ENCODE measurements at places on chromosomes 16 and 17. TPM values are rescaled to one million over a fixed set of nuclear protein-coding genes. Genes with fewer than 3 reads are reported as not detected.

- H3K36me3 ChIP-seq, result no peaks in the 10 kb centered on the region
- DNase-seq, result no peak
- H3K4me3 ChIP-seq, result no peak overlapping the region
- no peak overlapping the region for H3K27ac ChIP-seq
Measured at GRCh38 chr17:21132428-21132827, 5.7 kb downstream of the DHRS7B start.

DNA sequence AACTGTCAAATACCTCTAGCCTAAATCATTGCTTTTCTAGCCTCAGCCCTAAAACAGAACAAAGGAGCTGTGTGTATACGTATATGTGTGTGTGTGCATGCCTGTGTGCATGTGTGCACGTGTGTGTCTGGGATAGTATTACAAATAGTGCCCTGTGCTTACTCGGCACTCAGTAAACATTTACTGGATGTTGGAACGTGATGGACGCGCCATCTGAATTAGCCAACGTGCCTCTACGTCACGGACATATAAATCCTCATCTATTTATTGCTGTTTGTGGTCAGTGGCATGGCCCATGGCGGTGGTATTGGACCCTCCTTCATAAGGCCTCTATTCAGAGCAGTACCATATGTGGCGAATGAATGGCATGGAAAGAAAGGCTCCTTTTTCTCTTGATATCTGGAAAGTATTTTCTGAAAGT is 37.5 kb downstream of the WWP2 start:
- H3K27ac ChIP-seq, result no peak overlapping the region
- H3K36me3 ChIP-seq, result peaks cover 10% of the 10 kb centered on the region
- H3K27me3 ChIP-seq, result no peaks in the 10 kb centered on the region
- DNase-seq, result no peak
- H3K4me1 ChIP-seq, result no peaks in the 10 kb centered on the region

DNA sequence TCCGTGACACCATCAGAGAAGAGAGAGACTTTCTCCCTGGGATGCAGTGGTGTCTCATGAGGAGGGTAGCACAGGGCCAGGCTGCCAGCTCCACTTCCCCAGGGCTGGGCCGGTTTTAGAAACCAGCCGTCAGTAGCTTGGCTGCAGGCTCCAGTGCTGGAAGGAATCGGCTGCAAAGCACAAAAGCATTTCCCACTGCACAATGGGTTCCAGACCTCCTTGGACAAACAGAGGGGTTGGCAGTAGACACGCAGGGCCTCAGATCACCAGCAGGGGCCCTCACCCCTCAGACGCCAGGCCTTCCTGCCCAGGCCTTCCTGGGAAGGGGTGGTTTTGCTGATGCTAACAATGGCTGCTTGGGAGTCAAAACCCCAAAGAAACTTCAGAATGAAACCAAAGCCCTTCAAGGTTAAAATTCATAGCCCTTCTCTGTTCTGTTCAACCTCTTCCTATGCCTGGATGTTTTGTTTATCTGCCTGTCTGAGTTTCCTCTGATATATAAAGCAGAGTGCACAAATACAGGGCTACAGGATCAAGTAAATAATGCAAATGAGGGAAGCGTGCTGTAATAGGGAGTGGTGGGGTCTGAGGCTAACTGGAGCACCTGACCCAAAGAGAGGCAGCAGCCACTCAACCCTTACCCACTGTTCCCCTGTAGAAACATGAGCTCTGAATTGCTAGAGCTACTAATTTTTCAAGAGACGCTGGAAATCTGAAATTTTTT is 26.2 kb downstream of the TEKT5 start:
- DNase-seq, result no peak
- no peaks in the 10 kb centered on the region for H3K27me3 ChIP-seq
- H3K36me3 ChIP-seq, result no peaks in the 10 kb centered on the region
- H3K4me3 ChIP-seq, result no peak overlapping the region

- H3K36me3 ChIP-seq, result no peaks in the 10 kb centered on the region
- H3K4me3 ChIP-seq, result no peak overlapping the region
- H3K4me1 ChIP-seq, result peaks cover 27% of the 10 kb centered on the region
- H3K27ac ChIP-seq, result no peak overlapping the region
Measured at GRCh38 chr17:78183916-78184315, 2.9 kb downstream of the TK1 start.

DNA sequence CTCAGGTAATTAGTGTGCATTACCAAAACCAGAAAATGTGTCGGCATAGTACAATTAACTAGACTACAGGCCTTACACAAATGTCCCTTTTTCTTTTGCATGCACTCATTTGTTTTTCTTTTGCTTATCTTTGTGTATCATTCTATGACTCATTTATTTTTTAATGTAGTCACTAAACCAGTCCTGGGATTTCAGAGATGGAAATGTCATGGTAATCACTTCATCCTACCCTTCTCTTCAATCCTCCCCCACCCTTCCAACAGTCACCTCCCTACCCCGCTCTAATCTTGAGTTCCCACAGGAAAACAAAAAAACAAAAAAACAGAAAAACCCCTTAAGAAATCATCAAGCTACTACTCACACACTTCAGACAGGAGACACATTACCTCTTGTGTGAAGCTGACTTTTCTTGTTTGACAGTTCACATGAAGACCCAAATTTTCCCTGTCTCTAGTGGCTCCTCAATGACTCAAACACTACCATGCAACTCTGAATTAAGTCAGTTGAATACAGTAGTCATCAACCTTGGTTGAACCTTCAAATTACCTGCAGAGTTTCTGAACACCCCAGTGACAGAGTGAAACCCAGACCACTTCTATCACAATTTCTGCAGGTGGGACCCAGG is 242.4 kb upstream of the SALL1 start:
- H3K27me3 ChIP-seq, result no peaks in the 10 kb centered on the region
- no peak overlapping the region for H3K27ac ChIP-seq
- no peaks in the 10 kb centered on the region for H3K36me3 ChIP-seq
- no peak for DNase-seq
- H3K4me1 ChIP-seq, result no peaks in the 10 kb centered on the region
- no peak overlapping the region for H3K4me3 ChIP-seq

Gene RNF157
- 9.5 TPM for total RNA-seq

Gene COG1
- total RNA-seq, result 17.3 TPM
